ENCODE measurements at places on chromosomes 2 and 18. TPM values are rescaled to one million over a fixed set of nuclear protein-coding genes. Genes with fewer than 3 reads are reported as not detected.

The KYNU gene
- total RNA-seq: 1.5 TPM

The COL3A1 gene
- total RNA-seq: 925 TPM

The DQX1 gene
- total RNA-seq: not detected

The IL1B gene
- total RNA-seq: 0.26 TPM

The PER2 gene
- 2.1 TPM for total RNA-seq

The MC5R gene
- total RNA-seq: not detected

The CD226 gene
- 0.33 TPM for total RNA-seq

The SEH1L gene
- 43.9 TPM for total RNA-seq

The KLF11 gene
- 6.8 TPM for total RNA-seq

The CCDC141 gene
- total RNA-seq: 0.17 TPM

The RBBP8 gene
- total RNA-seq: 21.0 TPM

The TRIM54 gene
- total RNA-seq: not detected

The RAB6C gene
- total RNA-seq: not detected

The ATP6V1C2 gene
- total RNA-seq: under 0.01 TPM

The SOWAHC gene
- 7.1 TPM for total RNA-seq

The CARF gene
- total RNA-seq: 8.6 TPM

The SP100 gene
- total RNA-seq: 93.0 TPM
